ENCODE measurements at places on chromosomes 7 and 10.

DNA sequence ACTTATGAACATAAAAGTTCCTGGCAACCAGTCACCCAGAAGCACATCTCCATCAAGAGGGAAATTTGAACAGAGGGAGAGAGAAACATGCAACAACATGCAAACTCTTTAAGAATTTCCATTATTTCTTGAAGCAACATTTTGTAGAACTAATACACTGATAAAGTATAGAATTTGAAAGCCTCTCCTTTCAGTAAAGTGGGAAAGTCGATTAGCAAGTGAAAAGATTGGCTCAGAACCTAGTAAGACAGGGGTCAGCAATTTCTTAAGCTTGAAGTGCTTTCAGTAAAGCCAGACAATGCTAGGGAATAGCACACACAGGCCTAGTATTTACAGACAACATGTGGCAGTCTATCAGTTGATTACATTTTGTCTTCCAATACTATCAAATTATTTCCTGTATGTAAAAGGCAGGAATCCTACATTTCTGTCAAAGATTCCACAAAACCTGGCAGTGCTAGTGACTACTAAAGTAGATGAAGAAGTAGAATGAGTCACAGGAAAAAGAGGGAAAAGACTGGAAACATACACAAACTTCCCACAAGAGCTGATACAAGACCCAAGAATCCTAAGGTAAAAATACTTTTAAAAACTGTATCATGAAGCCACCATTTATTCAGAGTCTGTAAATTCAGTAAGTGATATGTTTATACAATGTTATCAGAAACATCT, 25.2 kb downstream of the DNAJC1 start:
- no peak for DNase-seq

DNA sequence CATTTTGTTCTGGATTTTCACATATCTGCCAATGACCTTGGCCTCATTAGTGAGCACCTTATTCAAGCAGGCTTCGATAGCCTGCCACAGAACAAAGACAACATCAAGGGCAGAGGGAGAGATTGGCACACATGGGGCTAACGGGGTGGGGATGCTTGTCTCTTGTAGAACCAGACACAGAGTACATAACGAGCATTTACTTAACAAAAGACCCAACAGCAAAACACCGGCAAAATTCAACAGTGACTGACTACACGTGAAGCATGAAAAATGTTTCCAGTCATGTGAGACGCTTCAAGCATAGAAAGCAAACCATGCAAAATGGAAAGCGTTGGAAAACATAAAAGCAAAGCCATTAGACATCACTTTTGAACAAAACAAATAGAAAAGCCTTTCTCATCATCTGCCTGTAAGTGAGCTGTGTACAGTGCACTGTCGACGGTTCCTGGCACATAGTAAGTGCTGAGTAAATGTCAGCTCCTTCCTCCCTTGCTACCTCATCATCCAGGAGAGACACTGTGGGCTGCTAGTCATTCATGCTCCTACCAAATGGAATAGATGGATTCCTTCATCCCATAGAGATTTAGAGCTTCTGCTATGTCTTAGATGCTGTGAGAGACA, 134.4 kb upstream of the AGK start:
- no peak for DNase-seq

DNA sequence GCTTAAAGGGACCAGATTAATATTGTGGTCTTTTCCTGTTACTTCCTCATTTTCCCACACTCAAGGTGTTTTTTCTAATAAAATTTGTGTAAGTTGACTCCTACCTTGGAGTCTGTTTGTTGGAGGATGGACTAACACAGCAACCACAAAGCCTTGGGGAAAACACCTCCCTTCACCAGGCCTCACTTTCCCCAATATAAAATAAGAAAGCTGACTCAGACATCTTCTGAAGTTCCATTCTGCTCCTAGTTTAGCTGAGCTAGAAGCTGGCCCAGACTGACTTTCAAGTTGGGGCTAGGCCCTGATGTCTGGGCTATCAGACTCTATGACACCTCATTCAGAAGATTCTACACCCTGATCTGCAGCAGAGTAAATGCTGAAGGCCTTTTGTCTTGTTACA, 73.0 kb upstream of the ADRB1 start:
- no peak for DNase-seq

- DNase-seq, result no peak
These were observed 78.8 kb downstream of the PDSS1 start for GRCh38 chr10:26776258-26776657.

GRCh38 chr7:138000081-138000701, 1.7 kb downstream of the CREB3L2 start:
- DNase-seq, result peak; percentile 67

DNA sequence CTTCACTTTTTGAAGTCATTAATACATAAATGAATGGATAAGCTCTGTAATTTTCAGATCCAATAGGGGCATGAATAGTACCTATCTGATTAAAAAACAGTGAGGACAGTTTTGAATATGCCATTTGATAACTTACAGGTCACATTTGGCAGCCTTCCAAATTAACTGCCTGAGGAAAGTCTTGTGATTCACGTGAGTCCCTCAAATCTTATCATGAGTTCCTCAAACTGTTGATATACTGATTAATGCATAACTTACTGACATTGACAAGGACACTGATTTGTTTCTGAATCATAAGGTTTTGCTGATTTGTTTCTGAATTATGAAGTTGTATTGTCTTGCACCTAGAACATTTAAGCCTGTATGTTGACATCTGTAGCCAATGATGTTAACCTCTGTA, 55.1 kb downstream of the ANKMY2 start:
- no peak for DNase-seq

Data from SW 1271 (cell line).